ENCODE measurements at places on chromosomes 2 and 18.

GRCh38 chr2:166081852-166082251, 46.0 kb downstream of the SCN1A start:
- DNase-seq: no peak

- no peak for DNase-seq
Measured at GRCh38 chr2:198807131-198807530, 650.6 kb downstream of the SATB2 start.

DNA sequence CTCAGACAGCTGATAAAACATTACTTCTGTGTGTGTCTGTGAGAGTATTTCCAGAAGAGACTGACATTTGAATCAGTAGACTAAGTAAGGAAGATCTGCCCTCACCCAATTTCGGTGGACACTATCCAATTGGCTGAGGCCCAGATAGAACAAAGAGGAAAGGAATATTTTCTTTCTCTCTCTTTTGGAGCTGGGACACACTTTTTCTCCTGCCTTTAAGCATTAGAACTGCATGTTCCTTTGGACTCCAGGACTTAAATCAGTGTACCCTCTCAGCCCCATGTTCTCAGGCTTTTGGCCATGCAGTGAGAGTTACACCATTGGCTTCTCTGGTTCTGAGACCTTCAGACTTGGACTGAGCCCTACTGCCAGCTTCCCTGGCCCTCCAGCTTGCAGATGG, 3.3 kb upstream of the SRBD1 start:
- DNase-seq: no peak

- no peak for DNase-seq
Measured at GRCh38 chr2:235618039-235618438, 124.2 kb downstream of the AGAP1 start.
